ENCODE measurements at places on chromosomes 7 and 10.

- no peak for DNase-seq
Measured at GRCh38 chr10:63866747-63867140, 345.5 kb downstream of the REEP3 start.

GRCh38 chr10:57562211-57562610, 705.5 kb downstream of the IPMK start:
- DNase-seq: no peak

GRCh38 chr7:89334797-89335196, 539.3 kb upstream of the TEX47 start:
- no peak for DNase-seq

DNA sequence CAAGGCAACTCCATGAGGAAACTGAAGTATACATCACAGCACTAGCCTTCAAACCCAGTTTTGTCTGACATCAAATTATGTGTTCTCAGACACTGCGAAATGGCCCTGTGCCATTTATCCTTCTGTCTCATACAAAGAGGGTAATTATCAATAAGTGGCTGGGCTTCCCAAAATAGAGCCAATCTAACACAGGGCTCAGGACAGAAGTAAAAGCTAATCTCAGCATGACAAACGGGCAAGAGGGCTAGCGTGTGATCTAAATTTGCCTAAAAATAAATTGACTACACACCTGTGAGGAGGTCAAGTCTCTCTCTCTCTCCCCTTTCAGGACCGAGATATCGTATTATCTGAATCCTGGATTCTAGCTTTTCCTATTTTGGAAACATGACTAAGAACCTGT, 67.2 kb downstream of the DGKB start:
- DNase-seq: no peak

- DNase-seq: no peak
Measured at GRCh38 chr7:45582136-45582749, 8.1 kb downstream of the ADCY1 start.

DNA sequence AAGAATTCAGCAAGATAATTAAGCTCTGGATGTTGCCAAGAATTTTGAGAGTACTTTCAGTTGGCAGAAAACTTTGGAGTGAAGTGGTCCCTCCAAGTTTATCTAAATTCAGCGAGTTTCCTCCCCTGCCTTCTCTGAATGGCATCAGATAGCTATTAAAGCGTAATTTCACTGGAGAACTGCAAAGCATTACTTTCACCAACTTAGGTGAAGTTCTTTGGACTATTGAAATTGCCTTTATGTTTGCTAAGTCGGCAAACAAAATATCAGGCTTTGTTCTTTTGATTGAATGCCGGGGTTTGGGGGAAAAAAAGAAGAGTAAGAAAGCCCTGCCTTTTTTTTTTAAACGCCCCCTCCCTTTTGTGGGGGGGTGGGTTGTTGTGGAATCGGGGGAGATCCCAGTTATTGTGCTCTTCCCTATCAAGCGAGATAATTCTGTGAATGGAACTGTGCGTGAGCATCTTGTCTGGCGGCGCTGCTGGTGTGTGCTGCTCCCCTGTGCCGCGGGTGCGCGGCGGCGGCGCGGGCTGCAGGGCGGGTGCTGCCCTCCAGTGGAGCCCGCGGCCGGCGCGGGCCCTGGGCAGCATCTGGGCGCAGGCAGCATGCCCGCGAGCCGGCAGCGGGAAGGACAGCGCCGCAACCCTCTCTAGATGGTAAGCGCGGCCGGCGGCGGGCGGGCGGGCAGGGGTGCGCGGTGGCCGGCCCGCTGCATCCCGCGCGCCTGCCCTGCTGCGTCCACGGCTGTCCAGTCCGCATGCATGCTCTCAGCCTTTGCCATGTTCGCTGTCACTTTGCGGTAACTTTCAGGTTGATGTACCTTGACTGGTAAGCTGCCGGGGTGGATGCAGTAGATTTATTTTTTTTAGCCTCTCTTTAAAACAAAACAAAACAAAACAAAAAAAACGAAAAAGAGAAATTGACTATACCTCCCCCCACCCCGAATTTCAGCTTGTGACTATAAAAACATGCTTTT, 176.5 kb downstream of the TCF7L2 start:
- DNase-seq: no peak

GRCh38 chr7:28516390-28517172, 104.3 kb downstream of the CREB5 start:
- no peak for DNase-seq

DNA sequence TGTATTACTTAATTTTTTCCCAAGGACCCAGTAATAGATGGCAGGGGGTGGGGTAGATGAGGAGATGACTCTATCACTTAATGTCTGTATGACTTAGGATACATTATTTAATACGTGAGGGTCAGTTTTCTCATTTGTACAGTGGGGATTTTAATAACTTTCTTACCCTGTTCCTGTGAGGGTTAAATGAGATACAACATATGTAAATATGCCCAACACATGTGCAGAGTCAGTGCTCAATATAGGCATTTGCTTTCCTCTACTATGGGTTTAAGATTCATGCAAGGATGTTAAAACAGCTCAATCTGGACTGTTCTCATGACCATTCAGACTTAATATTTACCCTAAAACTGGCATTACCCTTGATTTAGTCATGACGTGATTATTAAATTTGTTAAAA, 31.2 kb downstream of the ST7 start:
- DNase-seq: no peak

GRCh38 chr7:102284891-102285539, 1.7 kb upstream of the SH2B2 start:
- DNase-seq: no peak

DNA sequence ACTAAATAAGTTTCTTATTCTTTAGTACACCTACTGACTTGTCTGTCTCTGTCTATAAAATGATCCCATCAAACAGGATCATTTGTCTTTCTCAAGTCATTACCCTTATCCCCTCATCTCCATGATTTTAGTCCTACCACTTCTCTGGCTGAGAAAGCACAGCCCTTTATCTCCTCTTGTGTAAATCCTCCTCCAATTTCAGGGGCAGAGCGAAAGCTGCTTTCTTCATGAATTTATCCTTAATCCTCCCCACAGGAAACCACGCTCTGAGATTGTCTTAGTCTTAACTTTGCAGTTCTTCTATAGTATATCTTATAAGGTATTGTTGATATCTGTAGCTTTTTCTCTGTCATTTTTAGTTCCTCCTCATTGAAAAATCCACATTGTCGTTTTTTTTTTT, 239.7 kb upstream of the PLXDC2 start:
- DNase-seq: no peak

DNA sequence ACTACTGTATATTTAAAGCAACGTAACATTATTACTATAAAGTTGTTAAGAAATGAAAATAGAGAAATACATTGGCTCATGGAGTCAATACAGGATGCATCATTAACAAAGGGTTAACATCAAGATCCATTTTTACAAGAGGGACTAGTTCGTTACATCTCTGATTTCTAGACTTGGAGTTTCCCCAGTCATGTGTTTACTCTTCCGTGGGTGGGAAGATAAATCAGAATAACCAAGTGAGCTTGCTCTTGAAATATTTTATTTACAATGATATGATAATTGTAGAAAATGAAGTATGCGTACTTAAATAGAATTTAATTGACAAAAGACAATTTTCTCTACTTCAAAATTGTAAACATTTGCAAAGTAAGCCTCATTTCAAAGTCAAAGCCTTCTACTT, 1.0 kb upstream of the PRKAR2B start:
- no peak for DNase-seq

DNA sequence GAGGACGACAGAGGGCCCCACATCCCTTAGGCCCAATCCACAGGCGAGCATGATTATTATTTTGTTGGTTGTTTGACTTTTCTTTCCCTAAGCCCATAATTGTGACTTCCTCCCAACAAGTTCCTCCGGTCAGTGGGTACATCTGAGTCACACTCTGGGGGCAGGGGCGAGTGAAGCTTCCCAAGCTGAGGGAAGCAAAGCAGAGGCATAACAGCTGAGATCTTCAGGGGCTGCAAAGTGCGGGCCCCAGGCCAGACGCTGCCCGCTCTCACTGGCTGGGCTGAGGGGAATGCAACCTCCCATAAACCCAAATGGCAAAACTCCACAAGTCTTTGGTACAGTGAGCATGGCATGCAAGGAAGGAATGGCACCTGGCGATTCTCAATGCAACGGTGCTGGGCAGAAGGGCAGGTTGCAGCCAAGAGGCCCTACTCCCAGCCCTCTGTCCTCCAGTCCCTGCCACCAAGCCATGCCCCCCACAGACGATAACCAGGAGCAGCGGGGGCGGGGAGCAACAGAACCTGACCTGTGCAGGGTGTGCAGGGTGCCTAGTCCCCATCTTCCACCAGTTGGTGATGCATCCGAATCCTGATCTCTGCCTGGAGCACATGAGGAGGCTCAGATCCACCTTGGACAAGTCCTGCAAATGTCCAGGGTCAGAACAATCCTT, 25.3 kb downstream of the TNS3 start:
- no peak for DNase-seq

- DNase-seq: no peak
Measured at GRCh38 chr10:49179699-49180443, 8.3 kb downstream of the TMEM273 start.

GRCh38 chr7:2582006-2582735, 23.4 kb downstream of the IQCE start:
- DNase-seq: no peak

All from NK-92 treated with Interleukin-12 subunit alpha and Interleukin-12 subunit beta, amount 100 ng/mL, for 24 hours (cell line).